ENCODE measurements at places on chromosomes 11 and 22.

DNA sequence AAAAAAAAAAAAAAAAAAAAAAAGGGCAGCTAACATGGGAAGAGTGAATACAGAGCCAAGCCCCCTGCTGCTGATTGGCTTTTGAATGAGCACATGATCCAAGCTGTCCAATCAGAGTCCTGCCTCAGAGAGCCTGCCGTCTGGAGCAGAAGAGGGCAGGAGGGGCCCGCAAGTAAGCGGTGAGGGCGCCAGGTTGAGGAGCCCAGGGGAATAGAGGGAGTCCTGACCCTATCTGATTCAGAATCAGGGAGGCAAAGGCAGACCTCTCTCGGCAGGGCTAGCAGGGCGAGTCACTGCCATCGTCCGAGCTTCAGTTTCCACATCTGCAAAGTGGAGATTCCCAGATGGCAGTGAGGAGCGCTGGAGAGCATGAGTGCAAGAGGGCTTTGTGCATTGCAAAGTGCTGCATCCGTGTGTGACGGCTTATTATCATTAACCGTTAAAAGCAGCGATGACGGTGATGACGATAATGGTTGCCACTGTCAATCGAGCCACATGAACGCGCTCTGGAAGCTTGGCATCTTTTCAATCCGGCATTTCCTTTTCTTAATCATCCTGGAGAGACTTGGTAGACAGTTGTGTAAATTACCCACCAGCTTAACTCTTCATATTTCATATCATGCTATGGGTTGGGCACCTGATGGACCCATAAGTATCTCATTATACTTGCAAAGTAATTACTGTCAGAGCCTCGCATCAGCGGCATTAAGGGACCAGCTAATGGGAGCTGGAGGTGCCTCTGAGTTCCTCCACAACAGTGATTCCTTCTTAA, 68.6 kb upstream of the ATXN10 start:
- DNase-seq = no peak

GRCh38 chr11:96704847-96705246, 315.0 kb downstream of the JRKL start:
- no peak for DNase-seq

DNA sequence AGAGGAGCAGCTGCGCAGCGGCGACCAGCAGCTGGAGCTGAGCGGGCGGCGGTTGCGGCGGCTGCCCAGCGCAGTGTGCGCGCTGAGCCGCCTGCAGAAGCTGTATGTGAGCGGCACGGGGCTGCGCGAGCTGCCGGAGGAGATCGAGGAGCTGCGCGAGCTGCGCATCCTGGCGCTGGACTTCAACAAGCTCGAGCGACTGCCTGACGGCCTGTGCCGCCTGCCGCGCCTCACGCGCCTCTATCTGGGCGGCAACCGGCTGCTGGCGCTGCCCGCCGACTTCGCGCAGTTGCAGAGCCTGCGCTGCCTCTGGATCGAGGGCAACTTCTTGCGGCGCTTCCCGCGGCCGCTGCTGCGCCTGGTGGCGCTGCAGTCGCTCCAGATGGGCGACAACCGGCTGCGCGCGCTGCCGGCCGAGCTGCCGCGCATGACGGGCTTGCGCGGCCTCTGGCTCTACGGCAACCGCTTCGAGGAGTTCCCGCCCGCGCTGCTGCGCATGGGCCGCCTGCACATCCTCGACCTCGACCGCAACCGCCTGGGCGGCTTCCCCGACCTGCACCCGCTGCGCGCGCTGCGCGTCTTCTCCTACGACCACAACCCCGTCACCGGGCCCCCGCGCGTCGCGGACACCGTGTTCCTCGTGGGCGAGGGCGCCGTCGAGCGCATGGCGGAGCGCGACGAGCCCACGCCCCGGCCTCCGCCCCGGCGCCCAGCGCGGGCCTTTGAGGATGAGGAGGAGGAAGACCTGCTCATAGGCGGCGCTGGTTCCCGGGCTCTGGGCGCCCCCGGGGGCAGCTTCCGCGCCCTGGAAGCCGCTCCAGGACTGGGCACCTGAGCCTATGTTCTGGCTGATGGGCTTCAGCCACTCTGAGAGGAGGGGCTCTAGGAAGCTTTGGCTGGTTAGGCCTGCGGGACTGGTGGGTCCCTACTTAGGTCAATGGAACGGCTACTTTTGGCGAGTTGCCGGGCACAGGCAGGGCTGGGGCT, 787 bp downstream of the LRRC10B start:
- peak; percentile 45 for DNase-seq

- no peak for DNase-seq
Observed at GRCh38 chr11:68345776-68346461, 33.5 kb downstream of the LRP5 start.

- no peak for DNase-seq
Observed at GRCh38 chr11:102267609-102268008, 49.7 kb upstream of the BIRC3 start.

GRCh38 chr11:468036-468435, 18.0 kb downstream of the PTDSS2 start:
- no peak for DNase-seq

GRCh38 chr22:35443338-35443737, 43.4 kb downstream of the MCM5 start:
- no peak for DNase-seq

DNA sequence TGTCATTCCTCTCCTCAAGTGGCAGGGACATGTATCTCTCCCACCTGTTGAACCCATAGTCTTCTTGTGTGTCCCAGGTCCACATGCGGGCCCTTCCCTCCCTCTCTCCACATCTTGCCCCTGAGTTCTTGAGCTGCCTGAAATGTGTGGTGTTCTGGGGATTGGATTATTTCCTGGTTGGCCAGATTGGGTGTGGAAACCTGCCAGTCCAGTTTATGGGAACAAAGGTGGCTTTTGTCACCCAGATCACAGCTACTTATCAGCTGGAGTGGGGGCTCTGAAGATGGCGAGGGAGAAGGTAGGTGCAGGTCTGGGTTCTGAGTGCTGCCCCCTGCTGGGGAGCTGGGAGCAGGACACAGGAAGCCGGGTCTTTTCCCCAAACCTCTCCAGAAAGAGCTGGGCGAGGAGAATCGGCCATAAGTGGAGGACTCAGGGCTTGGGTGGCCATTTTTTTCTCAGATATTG, 14.2 kb downstream of the DTX4 start:
- DNase-seq = peak; percentile 2

DNA sequence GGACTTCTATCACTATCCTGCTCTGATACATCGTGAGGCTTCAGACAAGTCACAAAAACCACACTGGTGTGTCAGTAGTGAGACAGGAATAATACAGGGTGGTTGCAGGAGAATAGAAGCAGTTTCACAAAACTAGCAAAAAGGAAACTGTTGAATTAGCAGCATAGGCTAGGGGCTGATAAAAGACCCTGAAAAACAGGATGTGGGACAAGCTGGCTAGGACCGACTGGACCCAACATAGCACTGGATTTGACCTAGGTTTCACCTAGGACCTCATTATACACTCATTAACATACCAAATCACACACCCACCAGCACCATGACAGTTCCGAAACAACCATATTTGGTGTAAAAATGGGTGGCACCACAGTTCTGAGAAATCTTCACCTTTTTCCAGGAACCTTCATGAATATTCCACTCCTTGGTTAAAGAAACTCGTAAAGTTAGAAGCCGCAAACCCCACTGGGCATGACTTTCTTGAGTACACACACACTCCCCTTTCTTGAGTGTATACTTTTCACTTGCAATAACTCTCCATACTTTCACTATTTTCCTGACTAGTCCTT, 76.2 kb downstream of the SLC1A2 start:
- no peak for DNase-seq

DNA sequence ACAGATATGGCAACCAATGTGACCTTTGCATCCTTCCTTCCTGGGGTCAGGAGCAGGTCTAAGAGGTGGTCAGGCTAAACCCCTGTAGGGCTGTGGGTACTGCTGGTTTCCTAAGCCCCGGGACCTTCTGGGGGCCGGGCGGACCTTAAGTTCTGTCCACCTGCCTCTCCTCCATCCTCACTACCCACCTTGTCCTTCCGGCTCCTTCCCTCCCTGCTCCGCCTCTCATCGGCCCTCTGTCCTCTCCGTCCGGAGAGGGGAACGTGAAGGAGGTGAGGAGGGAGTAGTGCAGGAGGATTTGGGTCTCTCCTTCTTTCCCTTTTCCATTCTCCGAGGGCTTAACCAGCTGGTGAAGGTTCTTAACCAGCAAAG, 28.3 kb upstream of the PARVB start:
- no peak for DNase-seq
